ENCODE measurements at places on chromosomes 11 and 22. TPM values are rescaled to one million over a fixed set of nuclear protein-coding genes. Genes with fewer than 3 reads are reported as not detected.

DNA sequence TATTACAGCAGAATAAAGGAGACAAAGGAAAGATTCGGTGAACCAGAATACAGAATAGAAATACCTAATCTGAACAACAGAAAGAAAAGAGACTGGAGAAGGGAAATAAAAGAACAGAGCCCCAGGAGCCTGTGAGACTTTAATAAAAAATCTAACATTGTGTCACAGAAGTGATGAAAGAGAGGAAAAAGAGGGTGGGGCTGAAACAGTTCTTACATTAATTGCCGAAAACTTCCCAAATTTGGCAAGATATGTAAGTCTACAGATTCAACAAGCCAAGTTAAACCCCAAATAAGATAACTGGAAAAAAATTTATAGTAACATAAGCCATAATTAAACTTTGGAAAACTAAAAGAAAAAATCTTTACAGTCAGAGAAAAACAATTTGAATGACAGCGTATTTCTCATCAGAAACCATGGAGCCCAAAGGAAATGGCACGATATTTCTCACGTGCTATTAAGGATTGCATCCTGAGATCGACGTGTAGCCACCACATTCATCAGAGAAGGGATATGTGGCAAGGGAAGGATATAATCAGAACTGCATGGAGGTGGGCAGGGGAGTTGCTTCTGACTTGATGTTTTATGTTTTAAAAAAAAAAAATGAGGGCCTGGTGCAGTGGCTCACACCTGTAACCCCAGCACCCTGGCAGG lies 73.9 kb downstream of the SGSM3 start:
- DNase-seq: no peak

The PTPN5 gene
- 1.7 TPM for total RNA-seq

The TMEM25 gene
- total RNA-seq: 17.5 TPM

The AASDHPPT gene
- 76.7 TPM for total RNA-seq

- no peak for DNase-seq
Measured at GRCh38 chr11:115985896-115986295, 481.7 kb upstream of the CADM1 start.

DNA sequence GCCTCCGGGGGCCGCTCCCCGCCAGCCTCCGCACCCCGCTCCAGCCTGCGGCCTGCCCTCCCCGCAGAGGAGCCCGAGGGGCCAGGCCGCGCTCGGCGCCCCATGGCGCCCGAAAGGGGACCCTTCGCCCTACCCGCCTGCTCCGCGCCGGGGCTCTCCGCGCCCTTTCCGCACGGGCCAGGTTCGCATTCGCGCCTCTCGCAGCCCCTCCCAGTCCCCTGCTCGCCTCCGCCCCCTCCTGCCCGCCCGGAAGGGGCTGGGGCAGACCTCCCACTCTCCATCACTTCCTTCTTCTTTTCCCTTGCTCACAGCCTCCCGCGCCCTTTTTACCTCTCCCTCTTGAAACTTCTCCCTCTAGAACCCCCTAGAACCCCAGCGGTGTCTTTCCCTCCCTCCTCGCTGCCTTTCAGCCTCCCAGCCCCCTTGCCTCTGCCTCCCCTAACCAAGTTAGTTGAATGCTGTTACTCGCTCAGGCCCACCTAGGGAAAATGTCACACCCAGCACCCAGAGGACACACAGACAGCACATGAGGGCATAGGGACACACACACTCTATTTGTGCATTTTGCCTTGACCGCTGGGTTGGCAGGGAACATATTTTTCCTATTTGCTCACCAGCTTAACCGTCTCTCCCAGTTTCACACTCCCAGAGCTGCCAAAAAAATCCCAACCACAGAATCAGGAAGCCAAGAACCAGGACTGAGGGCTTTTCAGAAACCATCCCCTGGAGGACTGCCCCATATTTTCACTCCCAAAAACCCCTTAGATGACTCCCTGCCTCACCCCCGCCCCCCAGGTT lies at the start of gene SLC43A3:
TSS of gene SLC43A3 (minus strand) at position 193 of the 798 bp plus-strand sequence. CDS start 949 bp downstream, outside the sequence.
- DNase-seq: peak; percentile 92

The HBB gene
- total RNA-seq: not detected

The TRPM5 gene
- total RNA-seq: not detected

The POU2AF3 gene
- 1.0 TPM for total RNA-seq

DNA sequence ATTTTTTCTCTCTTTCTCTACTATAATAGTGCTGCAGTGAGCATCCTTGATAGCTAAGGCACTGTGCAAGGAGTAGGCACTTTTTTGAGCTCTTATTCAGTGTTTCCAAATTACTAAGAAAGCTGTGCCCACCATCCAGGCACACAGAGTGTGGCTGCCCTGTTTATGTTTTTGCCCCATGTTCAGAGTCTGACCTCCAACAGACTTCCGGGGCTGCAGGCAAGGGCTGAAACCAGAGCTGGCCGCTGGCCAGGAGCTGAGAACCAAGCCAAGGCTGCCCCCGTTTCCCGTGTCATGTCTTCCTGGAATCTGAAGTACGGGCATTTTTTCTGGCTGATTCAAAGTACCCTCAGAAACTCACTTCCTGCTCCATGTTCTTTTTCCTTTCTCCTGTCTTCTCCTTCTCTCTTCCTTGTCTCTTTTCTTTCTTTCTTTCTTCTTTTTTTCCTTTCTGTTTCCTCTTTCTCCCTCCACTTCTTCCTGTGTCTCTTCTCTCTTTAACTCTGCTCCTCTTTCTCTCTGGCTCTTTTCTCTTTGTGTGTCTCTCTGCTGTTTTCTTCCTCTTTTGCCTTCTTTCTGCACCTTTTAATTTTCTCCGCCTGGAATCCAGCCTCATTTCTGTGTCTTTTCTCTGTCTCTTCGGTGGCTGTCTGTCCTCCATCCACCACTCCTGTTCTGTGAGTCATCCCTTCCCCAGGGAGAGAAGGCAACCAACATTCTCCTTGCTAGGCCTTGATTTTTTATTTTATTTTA lies 17.0 kb upstream of the KCTD14 start:
- no peak for DNase-seq

GRCh38 chr11:63937713-63938478 lies 906 bp upstream of the NAA40 start:
- DNase-seq: peak; percentile 84

The DEFB131B gene
- total RNA-seq: not detected

The LAYN gene
- 1.0 TPM for total RNA-seq

The OPCML gene
- total RNA-seq: 0.26 TPM

DNA sequence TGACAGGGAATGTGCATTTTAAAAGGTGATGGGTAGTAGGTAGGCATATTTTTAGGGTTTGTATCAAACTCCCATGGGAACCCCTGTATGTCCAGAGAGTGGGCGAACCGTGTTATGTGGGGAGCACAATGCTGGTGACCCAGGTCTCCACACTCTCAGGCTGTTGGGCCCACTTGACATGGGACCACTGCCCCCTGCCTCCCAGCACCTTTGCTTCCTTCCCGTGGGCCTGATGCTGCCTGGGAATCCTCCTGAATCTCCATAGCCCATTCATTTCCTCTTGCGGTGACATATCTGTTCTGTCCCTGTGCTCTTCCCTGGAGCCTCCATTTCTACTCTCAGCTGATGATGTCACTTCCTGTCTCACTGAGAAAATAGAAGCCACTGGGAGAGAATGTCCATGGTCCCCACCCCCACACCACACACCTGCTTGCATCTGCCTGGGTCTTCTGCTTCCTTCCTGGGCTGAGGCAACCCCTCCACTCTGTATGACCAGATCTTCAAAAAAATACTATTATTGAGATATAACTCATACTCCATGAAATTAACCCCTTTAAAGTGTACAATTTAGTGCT lies 55.8 kb upstream of the THY1 start:
- peak; percentile 13 for DNase-seq

- no peak for DNase-seq
Measured at GRCh38 chr11:45754741-45755140, 50.2 kb upstream of the SLC35C1 start.

Measured in H7 (cell line).